ENCODE measurements at places on chromosomes 16 and 17.

- no peak for DNase-seq
Observed at GRCh38 chr17:28725166-28725659, 820 bp downstream of the TLCD1 start.

- no peak for DNase-seq
Observed at GRCh38 chr16:77307426-77308162, 108.4 kb downstream of the SYCE1L start.

- peak; percentile 26 for DNase-seq
Observed at GRCh38 chr16:30004811-30005242, 6.0 kb downstream of the DOC2A start.

GRCh38 chr17:7650509-7651096 is at the start of gene ATP1B2:
ATP1B2 (plus strand) TSS chr17:7650926; CDS start chr17:7651519, 593 bp downstream.
- DNase-seq = peak; percentile 90

- no peak for DNase-seq
Observed at GRCh38 chr16:66467611-66468010, 40.5 kb downstream of the BEAN1 start.

DNA sequence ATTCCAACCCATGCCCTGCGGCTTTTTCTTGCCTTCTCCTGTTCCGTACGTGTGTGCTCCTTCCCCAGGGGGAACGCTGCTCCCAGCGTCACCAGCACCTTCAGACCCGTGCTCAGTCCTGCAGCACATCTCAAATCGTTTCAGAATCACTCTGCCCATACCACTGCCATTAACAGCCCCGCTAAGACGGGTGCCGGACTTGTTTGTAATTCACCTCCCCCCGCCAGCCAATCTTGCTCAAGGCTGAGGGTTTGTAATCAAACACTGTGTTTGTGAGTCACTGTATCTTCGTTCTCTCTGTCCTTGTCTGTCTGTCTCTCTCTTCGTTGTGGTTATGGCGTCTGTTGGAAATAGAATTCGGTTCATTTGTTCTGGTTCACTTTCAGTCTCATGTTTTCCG is 17.3 kb downstream of the CARD14 start:
- no peak for DNase-seq

DNA sequence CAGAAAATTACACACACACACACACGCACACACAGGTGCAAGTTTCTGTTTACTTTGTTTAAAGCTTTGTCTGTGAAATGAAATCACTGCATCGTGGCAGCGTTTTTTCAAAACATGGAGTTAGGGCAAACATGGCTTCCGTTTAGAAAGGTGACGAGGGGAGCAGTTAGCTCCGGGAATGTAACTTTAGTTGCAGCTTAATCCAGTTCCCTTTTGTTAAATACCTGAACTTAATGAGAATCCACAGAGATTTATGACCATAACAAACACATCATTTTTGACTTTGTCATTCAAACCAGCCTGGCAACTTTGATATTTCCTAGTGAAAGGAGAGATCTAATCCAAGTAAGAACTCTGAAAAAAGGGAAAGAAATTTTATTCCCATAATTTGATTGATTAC is 12.1 kb downstream of the HS3ST3A1 start:
- no peak for DNase-seq

DNA sequence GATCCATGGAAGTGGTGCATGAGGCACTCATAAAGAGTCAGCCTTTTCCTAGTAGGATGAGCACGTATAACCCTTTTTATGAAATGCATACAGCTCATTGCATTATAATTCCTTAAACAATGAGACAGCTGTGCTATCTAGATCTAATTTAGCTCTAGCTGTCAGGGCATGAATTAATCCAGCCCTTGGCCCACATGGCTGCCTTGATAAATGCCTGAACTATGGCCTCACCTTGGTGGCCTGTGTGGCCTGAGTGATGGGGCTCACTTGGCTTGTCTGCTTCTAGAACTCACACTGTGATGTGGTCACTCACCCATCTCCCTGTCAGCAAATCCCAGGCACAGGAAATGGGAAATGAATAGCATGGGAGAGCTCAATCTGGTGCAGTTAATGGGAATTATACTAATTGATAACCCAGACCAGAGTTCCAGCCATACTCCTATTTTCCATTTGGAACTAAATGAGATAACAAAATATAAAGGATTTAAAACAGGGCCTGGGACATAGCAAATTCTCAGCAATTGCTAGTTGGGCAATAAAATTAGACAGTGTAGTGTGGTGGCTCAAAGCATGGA is 153.6 kb downstream of the HS3ST2 start:
- DNase-seq = no peak

- DNase-seq = no peak
Observed at GRCh38 chr17:56173958-56174835, 20.9 kb downstream of the ANKFN1 start.

GRCh38 chr16:85844786-85845185 is 45.3 kb downstream of the COX4I1 start:
- no peak for DNase-seq

GRCh38 chr17:68310152-68310551 is 18.9 kb downstream of the ARSG start:
- DNase-seq = no peak

- DNase-seq = no peak
Observed at GRCh38 chr17:8629371-8630226, 926 bp downstream of the MYH10 start.

- no peak for DNase-seq
Observed at GRCh38 chr17:37170881-37171425, 204.8 kb upstream of the C17orf78 start.

GRCh38 chr17:17200311-17200710 is 5.8 kb downstream of the PLD6 start:
- no peak for DNase-seq

DNA sequence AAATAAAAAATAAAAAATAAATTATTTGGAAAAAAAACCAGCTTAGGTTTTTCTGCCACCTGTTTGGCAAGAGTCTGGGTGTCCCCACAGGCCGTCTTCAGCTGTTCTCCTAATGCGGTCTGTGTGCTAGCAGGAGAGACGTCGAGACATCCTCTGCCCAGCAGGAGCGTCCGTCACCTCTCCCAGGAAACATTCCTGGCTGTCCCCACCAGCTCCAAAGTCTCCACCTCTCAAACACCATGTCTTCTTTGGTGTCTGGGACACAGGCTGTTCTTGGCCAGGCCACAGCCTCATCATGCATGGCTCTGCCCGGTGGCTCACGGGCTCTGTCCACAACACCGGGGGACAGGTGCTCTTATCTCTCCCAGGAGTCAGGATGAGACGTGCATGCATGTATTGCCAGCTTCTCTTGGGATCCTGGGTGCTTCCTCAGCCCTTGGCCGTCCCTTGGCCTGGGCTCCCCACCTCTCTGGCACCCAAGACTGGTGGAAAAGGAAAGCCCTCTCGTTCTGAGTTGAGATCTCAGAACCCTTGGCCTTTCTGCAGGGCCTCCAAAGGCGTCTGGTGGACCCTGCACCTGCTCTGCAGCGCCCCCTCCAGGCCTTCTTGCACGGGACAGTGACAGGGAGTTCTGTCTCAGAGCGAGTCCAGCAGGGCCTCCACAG is 84.9 kb upstream of the CBX4 start:
- DNase-seq = no peak

- DNase-seq = no peak
Observed at GRCh38 chr17:78637146-78637545, 60.0 kb upstream of the DNAH17 start.

GRCh38 chr16:138049-138417 is 440 bp downstream of the NPRL3 start:
- DNase-seq = no peak

GRCh38 chr16:83932955-83933673 is 19.9 kb upstream of the OSGIN1 start:
- DNase-seq = no peak

DNA sequence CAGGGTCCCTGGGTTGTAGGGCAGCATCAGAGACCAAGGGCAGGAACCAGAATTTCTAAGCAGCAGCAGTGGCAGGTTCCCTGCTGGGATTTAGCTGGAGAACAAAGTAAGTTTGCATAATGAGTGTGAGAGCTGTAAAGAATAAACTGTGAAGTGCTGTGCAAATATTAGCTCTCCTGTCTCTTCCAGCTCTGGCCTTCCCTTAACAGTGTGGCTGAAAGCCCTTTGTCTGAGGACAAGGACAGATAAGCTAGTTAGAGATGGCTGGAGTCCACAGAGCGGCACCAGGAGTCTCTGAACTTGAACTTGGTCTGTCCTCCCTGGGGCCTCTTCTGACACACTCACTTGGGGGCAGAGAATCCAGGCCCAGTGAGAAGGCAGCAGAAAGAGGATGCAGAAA is 98.2 kb upstream of the WSCD1 start:
- DNase-seq = no peak

DNA sequence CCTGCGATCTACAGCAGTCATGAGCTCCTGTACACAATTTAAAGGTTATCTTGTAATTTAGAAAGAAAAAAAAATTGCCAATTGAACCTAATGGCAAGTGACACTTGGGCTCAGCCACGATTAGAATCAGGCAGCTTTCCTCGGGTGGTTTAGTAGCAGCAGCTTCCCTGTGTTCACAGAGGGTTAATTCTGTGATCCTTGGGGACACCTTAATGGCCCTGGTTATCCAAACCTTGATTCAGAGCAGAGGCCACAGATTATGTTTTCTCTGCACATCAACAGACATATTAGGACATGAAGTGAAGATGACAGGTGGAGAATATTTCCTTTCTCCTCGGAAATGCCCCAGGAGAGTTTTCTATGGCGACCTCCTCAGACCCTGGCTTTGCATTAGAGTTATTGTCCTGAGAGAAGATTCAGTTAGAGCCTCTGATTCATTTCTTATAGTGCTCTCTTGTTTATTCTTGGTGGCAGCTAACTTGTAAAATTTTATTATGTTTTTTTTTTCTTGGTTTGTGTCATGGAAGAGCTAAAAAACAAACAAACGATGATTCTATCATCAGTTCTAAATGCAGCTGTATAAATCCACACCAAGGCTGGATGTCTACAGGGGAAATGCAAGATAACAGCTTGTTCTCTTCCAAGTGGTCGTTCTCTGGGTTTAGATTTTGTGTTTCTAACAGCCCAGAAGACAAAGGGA is 351.2 kb upstream of the DYNLRB2 start:
- DNase-seq = no peak

DNA sequence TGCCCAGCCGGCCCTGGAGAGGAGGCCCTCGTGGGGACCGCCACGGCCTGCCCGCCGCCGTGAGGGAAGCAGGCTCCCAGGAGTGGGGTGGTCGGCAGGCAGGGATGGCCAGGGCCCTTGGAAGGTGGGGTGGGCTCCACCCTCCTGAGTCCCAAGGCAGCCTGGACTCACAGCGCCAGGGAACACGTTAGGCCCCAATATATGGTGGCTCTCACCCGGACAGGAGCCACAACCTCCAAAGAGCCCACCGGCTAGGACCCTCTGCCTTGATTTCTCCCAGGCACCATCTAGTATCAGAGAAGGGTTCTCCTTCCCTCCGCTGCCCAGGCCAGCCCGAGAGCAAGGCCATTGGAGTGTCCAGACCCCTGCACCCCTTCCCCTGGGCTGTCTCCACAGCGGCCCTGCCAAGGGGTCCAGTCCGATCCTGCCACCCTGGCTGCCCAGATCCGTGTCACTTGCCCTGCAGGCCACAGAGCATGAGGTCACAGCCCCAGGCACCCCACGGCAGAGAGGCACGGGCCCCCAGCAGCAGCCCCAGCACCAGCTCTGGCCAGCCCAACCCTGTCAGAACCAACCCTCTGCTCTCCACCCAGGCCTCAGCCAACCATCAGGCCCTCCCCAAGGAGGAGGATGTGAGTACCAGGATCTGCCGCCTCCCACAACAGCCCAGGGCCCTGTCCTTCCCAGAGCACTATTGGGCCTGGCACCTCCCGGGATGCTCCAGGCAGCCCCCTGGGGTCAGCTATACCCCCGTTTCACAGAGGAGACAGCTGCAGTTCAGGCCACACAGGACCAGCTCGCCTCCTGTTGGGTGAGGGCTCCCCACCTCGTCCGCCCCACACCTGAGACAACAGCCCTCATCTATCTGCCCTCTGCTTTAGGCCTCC is 1.1 kb upstream of the AXIN1 start:
- DNase-seq = peak; percentile 74

DNA sequence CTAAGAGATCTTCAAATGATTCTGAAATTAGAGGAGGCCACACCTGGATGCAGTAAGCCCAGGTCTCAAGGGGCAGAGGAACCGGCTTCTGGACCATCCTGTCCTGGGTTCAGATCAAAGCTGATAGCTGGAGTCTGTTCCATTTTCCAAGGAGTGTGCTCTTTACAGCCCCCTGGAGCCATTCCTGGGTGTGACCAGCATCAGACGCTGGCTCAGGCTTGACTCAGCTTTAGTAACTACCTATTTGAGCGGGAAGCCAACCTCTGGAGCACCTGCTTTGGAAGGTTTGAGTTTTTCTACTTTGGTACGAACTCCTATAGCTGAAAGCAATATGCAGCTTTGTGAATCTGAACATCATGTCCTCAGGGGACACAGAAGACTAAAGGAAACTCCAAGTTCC is 12.9 kb upstream of the BBS2 start:
- no peak for DNase-seq

DNA sequence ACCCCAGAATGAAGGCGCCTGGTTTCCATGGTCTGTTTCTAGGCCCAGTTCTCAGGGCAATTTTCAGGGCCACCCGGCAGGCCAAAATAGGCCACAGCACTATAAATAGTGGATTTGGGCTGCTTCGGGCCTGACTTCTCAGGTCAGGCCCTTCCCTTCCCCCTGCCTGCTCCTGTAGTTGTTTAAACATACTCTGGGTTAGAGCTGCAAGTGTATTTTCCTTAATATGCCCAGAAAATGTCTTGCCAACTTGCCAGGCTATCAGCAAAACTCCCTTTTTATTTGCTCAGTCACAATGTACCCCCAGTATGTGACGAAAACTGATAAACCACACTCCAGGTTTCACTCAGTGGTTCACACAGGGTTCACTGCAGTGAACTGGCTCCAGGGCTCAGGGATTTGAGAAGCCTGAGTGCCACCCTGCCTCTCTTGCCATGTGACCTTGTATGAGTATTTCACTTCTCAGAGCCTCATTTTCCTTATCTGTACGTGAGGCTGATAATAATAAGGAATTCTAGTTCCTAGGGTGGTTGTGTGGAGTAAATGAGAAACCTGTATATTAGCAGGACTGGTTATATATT is 76.5 kb downstream of the GPRC5B start:
- no peak for DNase-seq

DNA sequence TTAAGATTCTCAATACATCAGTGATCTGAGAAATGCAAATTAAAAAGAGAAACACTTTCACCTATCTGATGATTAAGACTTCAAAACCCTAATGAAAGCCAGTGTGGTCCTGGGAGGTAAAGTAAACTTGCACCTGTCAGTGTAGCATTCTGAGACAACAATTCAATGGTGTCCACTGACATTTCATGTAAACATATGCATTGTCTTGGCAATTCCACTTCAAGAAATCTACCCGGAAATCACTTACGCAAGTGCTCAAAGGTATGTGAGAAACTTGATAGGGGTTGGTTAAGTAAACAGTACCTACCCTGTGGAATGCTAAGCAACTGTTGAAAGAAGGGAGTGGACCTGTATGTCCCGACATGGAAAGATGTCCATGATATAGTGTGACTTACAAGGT is 2.1 kb downstream of the ST6GALNAC1 start:
- DNase-seq = no peak

DNA sequence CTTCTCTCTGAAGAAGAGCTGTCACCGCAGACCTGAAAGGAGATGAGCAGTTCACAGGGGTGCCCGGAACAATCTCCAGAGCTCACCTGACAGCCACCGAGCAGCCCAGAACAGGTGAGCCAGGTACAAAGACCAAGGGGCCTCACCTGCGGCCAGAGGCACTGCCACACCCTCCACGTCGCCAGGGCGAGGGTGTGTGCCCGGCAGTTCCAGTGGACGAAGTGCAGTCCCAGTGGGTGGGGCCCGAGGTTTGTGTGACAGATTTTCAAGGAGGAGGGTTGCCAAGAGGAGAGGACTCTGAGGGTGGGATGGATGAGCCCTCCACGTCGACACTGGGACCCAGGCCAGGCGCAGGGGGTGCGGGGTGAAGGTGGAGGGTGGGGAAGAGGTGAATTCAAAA is 61.7 kb downstream of the SMPD3 start:
- DNase-seq = peak; percentile 6
